Natural killer cell (primary cell): ENCODE measurements at places on chromosomes 1 and 21. TPM values are rescaled to one million over a fixed set of nuclear protein-coding genes. Genes with fewer than 3 reads are reported as not detected.

GRCh38 chr1:203424285-203424684 is 51.3 kb upstream of the PRELP start:
- no peak for DNase-seq

DNA sequence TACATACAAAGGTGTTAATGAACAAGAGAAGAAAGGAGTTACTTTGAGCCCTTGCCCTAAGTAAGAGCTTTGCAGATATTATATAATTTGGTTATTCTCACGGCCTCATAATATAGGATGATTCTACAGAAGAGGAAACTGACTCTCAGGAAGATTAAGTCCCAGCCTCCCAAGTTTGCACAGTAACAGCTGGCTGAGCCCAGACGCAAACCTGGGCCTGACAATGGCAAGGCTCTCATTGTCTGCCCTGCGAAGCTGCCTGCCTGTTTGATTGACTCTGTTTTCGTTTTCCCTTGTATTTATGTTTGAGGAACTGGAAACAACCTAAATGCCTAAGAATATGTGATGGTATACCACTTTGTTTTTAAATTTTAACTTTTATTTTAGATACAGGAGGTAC is 76.2 kb upstream of the PGBD5 start:
- no peak for DNase-seq

GRCh38 chr1:54742282-54742681 is 22.0 kb downstream of the PARS2 start:
- DNase-seq: no peak

Gene FAM163A
- not detected for total RNA-seq

Gene TMEM54
- not detected for total RNA-seq

Gene LIPI
- not detected for total RNA-seq

Gene SAMD11
- not detected for total RNA-seq
